ENCODE measurements at places on chromosomes 2 and 18.

- DNase-seq = peak; percentile 65
These were observed 126.8 kb downstream of the MEIS1 start for GRCh38 chr2:66561645-66562303.

DNA sequence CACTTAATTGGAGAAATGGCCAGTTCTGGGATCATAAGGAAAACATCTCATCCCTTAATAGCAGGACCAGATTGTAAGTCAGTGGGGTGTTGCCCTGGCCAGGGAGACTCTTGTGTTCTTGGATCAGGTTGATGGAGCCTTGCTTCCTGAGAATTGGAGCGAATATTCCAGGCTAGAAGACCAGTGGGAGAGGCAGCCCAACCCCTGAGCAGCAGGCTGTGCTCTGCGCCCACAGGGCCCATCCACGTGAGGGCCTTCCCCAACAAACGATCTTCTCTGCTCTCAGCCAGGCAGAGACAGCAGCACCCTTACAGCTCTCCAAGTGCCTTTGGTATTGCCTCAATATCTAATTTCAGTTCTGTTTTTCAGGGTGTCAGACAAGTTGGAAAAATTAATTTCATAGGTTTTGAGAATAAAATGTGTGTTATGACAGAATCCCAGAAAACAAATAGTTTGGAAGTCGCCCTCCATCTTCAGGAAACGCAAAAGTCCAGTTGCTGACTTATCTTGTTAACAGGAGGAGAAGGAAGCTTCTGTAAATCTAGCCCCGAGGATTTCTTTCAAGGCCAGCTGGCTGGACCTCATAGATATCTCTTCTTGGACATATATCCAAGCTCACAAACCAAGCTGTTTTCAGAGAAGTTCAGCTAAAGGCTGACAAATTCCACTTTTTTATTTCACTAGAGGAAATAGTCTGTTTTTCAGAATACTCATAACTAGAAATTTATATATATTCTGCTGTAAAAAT is 105.5 kb downstream of the COPS8 start:
- DNase-seq = no peak

DNA sequence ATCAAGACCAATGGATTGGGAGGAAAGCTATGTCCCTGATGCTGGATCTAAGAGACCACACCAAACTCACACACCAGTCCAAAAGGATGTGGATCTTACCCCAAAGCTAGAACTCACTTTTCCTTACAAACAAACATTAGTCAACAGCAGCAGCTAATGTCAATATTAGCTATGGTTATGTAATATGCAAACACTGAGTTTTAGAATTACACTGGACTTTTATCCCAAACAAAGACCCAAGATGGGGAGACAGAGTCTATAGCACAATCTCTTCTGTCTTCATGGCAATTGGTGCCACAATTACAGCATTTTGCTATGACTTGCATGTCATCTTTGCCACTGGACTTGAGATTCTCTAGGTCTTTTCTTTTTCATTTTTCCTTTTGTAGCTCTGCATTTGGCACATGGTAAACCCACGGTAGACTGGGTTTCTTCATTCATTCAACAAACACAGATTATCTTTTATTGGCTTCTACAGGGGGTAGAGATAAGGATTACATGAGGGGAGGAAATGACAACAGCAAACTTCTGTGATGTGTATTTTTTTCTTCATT is 59.0 kb downstream of the SPRED2 start:
- no peak for DNase-seq

- DNase-seq = peak; percentile 31
These were observed 66.2 kb downstream of the MAP4K4 start for GRCh38 chr2:101763496-101764333.

DNA sequence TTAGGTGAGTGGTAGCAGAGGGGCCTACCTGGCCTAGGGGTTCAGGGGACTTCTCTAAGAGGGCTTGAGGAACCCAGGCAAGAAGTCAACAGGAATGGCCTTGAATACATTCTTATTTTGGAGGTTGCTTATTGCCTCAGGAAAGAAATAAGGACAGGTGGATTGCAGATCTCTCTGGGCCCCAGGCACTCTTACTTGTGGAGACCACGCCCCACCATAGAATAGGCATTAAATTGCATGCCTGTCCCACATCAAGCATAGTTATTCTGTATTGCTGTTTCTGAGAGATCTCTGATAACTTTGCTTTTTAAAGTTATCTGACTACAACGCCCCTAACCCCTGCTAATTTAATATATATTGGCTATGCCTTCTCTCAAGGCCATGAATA is 68.0 kb upstream of the SP3 start:
- DNase-seq = no peak
